ENCODE measurements at places on chromosomes 16 and 17. TPM values are rescaled to one million over a fixed set of nuclear protein-coding genes. Genes with fewer than 3 reads are reported as not detected.

DNA sequence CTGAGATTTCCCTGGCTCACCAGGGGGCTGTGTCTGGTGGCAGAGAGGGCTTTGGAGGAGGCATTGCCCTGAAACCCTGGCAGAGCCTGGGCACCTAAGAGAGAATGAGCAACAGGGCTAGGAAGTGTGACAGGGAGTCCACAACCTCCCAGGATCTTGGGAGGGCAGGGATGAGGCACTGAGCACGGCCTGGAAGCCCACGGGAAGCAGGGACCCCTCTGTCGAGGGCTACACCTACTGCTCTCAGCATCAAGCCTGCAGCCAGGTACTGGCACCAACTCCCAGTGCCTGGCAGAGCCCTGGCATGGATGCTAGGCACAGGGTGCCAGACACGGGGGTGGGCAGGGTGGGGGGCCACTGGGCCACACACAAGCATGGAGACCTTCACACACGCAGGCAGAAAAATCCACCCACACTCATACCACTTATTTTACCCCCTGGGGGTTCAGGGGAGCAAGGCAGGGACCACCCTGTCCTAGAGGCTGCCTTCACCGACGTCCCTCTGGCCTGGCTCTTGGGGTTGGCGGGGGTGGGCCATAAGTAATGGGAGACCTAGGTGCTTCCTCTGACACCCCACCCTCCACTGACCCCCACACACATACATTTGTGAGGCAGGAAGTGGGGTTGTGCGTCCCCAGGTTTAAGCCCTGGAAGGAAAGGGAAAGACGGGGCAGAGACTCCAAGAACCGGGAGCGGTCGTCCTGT, 970 bp upstream of the HSD11B2 start:
- DNase-seq, result no peak

- DNase-seq, result no peak
Measured at GRCh38 chr17:70187383-70187782, 18.1 kb downstream of the KCNJ2 start.

DNA sequence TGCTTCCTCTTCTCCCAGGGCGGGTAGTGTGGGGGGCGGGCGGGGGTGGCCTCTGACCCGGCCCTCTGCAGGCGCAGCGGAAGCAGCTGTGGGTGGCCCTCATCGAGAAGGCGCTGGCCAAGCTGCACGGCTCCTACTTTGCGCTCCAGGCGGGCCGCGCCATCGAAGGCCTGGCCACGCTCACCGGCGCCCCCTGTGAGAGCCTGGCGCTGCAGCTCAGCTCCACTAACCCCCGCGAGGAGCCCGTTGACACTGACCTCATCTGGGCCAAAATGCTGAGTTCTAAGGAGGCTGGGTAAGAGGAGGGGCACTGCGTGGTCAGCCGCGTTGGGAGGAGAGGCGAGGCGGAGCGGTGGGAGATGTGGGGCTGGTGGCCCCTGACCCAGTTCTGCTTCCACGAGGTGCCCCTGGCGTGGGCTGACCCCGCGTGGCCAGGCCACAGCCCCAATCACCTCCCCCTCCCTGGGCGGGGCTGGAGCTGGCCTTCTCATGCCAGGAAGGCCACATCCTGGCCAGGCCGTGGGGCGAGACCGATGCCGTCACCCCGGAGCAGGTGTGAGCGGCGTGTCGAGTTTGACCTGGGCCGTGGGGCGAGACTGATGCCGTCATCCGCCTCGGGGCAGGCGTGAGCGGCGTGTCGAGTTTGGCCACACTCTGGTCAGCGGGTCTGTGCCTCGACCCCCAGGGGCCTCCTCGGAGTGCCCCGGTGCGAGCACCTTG, 10.5 kb upstream of the PRR35 start:
- no peak for DNase-seq

DNA sequence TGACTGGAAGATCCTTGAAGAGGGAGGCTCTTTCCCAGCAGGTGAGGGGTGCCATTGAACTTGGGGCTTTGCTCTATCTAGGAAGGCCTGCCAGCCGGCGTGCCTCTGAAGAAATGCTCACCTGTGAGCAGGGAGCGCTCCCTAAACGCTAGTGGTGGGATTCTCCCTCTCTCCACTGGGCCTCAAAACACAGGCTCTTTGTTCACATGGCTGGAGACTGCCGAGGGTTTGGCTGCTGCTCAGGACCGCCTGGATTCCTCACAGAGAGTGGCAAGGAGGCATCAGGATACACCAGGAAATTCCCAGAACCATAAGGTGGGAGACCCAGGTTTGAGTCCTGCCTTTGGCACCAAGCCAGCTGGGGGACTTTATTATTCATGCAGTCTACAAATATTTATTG, 17.6 kb upstream of the TMEM11 start:
- DNase-seq, result no peak

DNA sequence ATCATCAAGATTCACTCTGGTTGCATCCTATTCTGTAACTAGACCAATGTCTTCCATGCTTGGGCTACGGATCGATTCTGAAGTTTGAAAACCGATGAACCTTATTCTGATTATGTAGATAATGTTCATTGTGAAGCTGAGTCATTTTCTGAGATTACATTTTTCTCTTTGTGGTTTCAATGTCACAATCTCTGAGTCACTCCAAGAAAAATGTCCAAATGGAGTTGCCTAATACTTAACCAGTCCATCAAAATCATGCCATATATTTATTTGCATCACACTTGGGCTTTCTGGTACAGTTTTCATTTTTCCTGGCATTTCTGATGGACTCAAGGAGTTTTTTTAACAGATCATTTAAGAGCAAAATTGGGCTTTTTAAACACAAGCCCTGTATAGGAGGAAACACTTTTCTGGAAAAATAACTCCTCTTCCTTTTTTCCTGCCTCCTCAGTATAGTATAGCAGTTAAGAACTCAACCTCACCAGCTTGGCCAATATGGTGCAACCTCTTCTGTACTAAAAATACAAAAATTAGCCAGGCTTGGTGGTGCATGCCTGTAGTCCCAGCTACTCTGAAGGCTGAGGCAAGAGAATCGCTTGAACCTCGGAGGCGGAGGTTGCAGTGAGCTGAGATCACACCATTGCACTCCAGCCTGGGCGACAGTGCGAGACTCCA, 17.5 kb downstream of the CACNG3 start:
- DNase-seq, result no peak

- DNase-seq, result no peak
Measured at GRCh38 chr16:66304151-66304550, 62.3 kb upstream of the CDH5 start.

The KRTAP4-9 gene
- total RNA-seq, result not detected

The WNT3 gene
- total RNA-seq, result 0.89 TPM

The CEMP1 gene
- total RNA-seq, result not detected

The ABCA3 gene
- 13.6 TPM for total RNA-seq

Data from cardiac septum (tissue), 1 donor.